GM23248 (cell line): ENCODE measurements at places on chromosomes 7 and 10.
A peak's percentile ranks its signal among the peaks of the same experiment; 100 is the strongest.

DNA sequence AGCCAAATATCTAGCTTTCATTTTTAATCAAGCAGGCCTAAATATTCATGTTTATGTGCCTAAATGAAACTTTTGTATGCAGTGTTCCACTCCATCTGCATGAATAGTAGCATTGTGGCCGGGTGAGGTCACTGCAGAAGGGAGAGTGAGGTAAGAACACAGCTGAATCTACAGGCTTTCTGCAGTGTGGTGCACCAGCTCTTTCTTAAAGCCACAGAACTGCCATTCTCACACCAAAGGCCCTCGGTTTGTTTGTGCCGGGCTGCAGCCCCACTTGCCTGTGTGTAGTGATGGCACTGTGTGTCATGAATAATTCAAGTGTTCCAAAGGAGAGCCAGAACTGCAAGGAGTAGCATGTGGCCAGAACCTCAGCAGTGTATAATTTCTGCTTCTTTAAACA, 204.1 kb downstream of the TRIL start:
- H3K36me3 ChIP-seq, result no peaks in the 10 kb centered on the region
- no peaks in the 10 kb centered on the region for H3K27me3 ChIP-seq
- H3K4me3 ChIP-seq, result no peak overlapping the region
- H3K27ac ChIP-seq, result no peak overlapping the region
- peaks cover 36% of the 10 kb centered on the region for H3K4me1 ChIP-seq

- peak; percentile 8 for DNase-seq
- no peak overlapping the region for H3K27ac ChIP-seq
- peaks cover 8% of the 10 kb centered on the region; the same call in 1 of the 2 replicates for H3K4me1 ChIP-seq
- no peak overlapping the region for H3K4me3 ChIP-seq
- H3K36me3 ChIP-seq, result no peaks in the 10 kb centered on the region
- no peaks in the 10 kb centered on the region for H3K27me3 ChIP-seq
These were observed 237.1 kb downstream of the SUGCT start for GRCh38 chr7:40371806-40372440.

GRCh38 chr10:30747633-30748032, 118.1 kb upstream of the LYZL2 start:
- DNase-seq, result peak; percentile 86
- H3K4me1 ChIP-seq, result peaks cover 8% of the 10 kb centered on the region
- H3K36me3 ChIP-seq, result no peaks in the 10 kb centered on the region
- no peak overlapping the region for H3K27ac ChIP-seq
- H3K4me3 ChIP-seq, result no peak overlapping the region

- no peaks in the 10 kb centered on the region for H3K36me3 ChIP-seq
- no peak overlapping the region for H3K4me3 ChIP-seq
- H3K27ac ChIP-seq, result no peak overlapping the region
These were observed 51.5 kb upstream of the OSBPL3 start for GRCh38 chr7:25031432-25031831.

DNA sequence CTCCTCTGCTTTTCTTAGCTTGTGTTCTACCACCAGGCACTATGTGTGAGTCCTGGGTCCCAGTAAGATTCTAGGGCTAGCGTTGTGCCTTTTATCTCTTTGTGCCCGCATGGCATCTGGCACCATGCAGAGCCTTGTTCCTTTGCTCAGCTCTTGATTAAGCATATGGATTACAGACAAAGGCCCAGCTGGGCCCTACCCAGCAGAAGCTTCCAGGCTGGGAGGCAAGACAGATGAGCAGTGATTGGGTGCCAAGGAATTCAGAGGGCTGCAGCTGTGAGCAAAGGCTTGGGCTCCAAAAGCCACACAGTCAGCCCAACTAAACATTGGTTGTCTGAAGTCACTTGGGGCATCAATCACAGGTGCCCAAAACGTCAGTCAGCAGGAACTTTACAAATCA, 2.0 kb downstream of the ACSM6 start:
- no peaks in the 10 kb centered on the region for H3K4me1 ChIP-seq
- H3K27ac ChIP-seq, result no peak overlapping the region
- no peaks in the 10 kb centered on the region for H3K27me3 ChIP-seq
- H3K36me3 ChIP-seq, result no peaks in the 10 kb centered on the region
- no peak overlapping the region for H3K4me3 ChIP-seq

DNA sequence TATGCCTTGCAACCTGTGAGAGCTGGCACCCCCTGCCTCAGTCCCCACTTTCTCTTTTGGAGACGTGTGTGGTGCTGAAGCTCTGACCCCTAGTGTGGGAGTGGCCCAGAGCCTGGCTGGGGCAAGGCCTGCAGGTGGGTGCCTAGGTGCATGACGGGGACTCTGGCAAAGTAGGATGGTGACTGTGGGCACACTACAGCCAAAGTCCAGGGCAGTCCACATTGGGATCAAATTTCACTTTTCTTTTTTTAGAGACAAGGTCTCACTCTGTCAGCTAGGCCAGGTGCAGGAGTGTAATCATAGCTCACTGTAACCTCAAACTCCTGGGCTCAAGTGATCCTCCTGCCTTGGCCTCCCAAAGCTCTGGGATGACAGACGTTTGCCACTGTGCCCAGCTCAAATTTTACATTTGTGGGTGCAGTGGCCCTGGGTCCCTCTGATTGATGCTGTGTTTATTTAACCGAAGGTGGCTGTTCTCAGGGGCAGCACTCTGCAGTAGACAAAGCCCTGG, 52.3 kb downstream of the NEURL1 start:
- H3K4me1 ChIP-seq, result no peaks in the 10 kb centered on the region
- H3K27me3 ChIP-seq, result peaks cover 13% of the 10 kb centered on the region; the same call in 1 of the 2 replicates
- no peak overlapping the region for H3K27ac ChIP-seq
- H3K36me3 ChIP-seq, result no peaks in the 10 kb centered on the region

- H3K4me1 ChIP-seq, result peaks cover 9% of the 10 kb centered on the region
- no peak overlapping the region for H3K27ac ChIP-seq
- H3K27me3 ChIP-seq, result no peaks in the 10 kb centered on the region
- no peaks in the 10 kb centered on the region for H3K36me3 ChIP-seq
These were observed 142.2 kb downstream of the EMX2 start for GRCh38 chr10:117684672-117685211.

- H3K4me1 ChIP-seq, result no peaks in the 10 kb centered on the region; the same call in 1 of the 2 replicates
- no peak overlapping the region for H3K4me3 ChIP-seq
- H3K27ac ChIP-seq, result no peak overlapping the region
- DNase-seq, result no peak
- peaks cover 83% of the 10 kb centered on the region for H3K27me3 ChIP-seq
These were observed 5.3 kb downstream of the VAX1 start for GRCh38 chr10:117132751-117133231.

DNA sequence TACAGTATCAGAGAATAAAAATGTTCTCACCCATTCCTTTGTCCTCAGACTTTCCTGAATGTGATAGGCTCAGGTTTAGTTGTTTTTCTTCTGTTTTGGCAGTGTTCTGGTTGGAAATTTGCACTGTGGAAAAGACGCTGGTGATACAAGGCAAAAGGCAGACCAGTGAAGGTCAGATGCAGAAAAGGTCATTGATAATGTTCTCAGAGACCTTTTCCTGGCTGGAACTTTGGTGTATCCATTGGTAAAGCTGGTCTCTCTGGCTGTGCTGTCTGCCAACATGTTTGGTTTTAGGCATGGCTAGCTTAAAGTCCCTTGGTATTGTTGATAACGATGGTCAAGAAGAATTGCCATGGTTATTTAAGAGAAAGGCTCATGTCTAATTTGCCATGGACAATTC, 11.5 kb downstream of the ARID5B start:
- no peaks in the 10 kb centered on the region for H3K27me3 ChIP-seq
- no peak overlapping the region for H3K4me3 ChIP-seq
- no peak overlapping the region for H3K27ac ChIP-seq
- no peaks in the 10 kb centered on the region for H3K4me1 ChIP-seq

DNA sequence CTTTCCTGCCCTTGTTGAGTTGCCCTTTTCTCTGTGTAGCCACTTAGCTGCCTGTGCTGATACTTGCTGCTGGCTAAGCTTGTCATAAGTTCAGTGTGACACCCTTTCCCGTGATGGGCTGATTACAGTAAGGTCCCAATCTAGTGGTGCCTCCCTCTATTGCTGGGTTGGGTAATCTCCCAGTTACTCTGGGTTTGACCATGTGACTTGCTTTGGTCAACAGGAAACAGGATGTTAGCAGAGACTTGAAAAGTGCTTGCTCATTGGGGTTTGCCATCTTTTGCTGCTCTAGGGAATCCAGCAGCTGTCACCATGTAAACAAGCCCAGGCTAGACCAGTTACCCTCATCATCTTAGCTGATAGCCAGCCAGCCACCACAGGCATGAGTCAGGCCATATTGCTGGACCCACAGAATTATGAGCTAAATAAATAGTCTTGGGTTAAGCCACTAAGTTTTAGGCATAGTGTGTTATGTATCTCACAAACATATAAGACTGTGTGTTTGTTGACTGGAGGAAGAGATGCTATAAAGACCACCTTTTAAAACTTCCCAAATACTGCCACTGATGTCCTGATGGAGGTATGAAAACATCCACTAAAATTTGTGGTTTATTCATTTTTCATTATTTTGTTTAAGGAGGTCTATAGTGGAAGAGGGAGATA, 4.0 kb upstream of the LEP start:
- H3K27me3 ChIP-seq, result peaks cover 19% of the 10 kb centered on the region; the same call in 1 of the 2 replicates
- DNase-seq, result peak; percentile 92
- peak overlapping the region; percentile 57 for H3K27ac ChIP-seq
- H3K4me1 ChIP-seq, result peaks cover 6% of the 10 kb centered on the region; the same call in 1 of the 2 replicates
- no peaks in the 10 kb centered on the region for H3K36me3 ChIP-seq
- no peak overlapping the region for H3K4me3 ChIP-seq

- no peaks in the 10 kb centered on the region for H3K4me1 ChIP-seq
- H3K27me3 ChIP-seq, result peaks cover 12% of the 10 kb centered on the region; the same call in 1 of the 2 replicates
- H3K36me3 ChIP-seq, result no peaks in the 10 kb centered on the region
These were observed 25.2 kb upstream of the OPTN start for GRCh38 chr10:13074563-13075451.

- no peak overlapping the region for H3K4me3 ChIP-seq
- no peaks in the 10 kb centered on the region for H3K4me1 ChIP-seq
- 0 out of 2 replicates have a peak, but pooled peaks cover 9% of the 10 kb centered on the region for H3K27me3 ChIP-seq
- no peaks in the 10 kb centered on the region for H3K36me3 ChIP-seq
These were observed 138.7 kb downstream of the GFRA1 start for GRCh38 chr10:116134322-116134721.

DNA sequence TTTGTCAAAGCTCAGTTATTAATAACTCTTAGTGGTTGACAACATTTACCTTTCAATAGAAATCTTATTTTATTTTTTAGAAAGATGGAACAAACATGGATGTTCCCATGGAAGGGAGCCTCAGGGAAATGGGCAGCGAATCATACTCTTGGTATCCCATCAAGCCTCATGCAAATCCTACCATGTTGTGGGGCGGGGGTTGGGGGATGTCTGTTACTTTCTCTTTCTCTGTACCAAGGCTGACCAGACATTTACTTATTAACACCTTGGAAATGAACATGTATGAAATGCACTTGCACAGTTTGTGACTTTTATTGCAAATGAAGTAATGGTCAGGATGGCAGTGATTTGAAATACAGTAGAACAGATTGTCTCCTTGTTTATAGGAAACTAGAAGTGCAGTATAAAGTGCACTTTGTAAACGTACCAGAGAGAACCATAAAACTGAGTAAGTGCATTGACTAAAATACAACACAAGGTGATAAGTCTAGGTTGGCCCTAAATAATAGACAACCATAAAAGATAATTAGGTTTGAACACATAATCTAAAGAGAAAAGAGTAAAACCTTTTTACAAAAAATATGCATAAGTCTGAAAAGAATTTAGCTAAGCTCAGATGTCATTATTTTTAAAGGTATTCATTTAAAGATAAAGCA, 32.4 kb downstream of the SEMA3D start:
- no peaks in the 10 kb centered on the region for H3K36me3 ChIP-seq
- no peaks in the 10 kb centered on the region for H3K27me3 ChIP-seq
- no peaks in the 10 kb centered on the region for H3K4me1 ChIP-seq

GRCh38 chr7:132677918-132678317, 101.6 kb upstream of the PLXNA4 start:
- no peak overlapping the region for H3K4me3 ChIP-seq
- no peaks in the 10 kb centered on the region for H3K4me1 ChIP-seq
- H3K36me3 ChIP-seq, result no peaks in the 10 kb centered on the region

GRCh38 chr10:119358152-119358512, 150.8 kb downstream of the GRK5 start:
- DNase-seq, result no peak
- H3K27me3 ChIP-seq, result no peaks in the 10 kb centered on the region
- no peaks in the 10 kb centered on the region for H3K4me1 ChIP-seq
- H3K4me3 ChIP-seq, result no peak overlapping the region
- H3K36me3 ChIP-seq, result no peaks in the 10 kb centered on the region

DNA sequence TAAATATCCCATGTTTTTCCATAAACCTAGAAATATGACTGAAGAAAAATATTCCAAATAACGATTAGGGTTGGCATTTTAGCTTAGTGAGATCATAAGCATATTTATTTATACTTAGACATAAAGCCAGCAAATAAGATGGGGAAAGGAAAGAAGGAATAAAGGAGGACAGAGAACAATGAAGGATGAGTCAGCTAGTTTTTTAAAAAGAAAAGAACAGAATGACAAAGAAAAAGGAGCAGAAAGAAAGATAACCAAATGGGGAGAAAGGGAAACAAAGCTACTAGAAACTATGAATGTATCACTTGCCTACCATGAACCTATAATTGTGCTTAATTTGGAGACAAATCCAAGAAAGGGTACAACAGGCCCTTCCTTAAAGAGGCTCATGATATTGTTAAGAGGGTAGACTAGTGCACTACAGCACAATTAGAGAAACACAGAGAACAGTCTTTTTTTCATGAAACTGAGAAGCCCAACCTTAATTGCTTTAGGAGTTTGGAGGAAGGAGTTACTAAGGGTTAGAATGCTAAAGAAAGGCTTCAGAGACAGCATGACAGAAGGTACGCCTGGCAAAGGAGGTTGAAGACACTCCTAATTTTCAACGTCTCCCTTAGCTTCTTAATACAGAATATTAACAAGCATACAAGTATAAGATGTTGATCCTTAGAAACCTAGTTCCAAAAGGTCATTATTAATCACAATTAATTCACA, 23.9 kb downstream of the HERPUD2 start:
- H3K4me1 ChIP-seq, result no peaks in the 10 kb centered on the region
- no peaks in the 10 kb centered on the region for H3K27me3 ChIP-seq
- H3K4me3 ChIP-seq, result no peak overlapping the region
- no peak for DNase-seq

GRCh38 chr7:70455925-70456324, 676.0 kb upstream of the GALNT17 start:
- H3K27ac ChIP-seq, result no peak overlapping the region
- H3K4me3 ChIP-seq, result no peak overlapping the region
- H3K4me1 ChIP-seq, result no peaks in the 10 kb centered on the region
- H3K36me3 ChIP-seq, result no peaks in the 10 kb centered on the region
- DNase-seq, result no peak
